WTC11 (cell line): ENCODE measurements at places on chromosomes 4 and X. TPM values are rescaled to one million over a fixed set of nuclear protein-coding genes. Genes with fewer than 3 reads are reported as not detected.

DNA sequence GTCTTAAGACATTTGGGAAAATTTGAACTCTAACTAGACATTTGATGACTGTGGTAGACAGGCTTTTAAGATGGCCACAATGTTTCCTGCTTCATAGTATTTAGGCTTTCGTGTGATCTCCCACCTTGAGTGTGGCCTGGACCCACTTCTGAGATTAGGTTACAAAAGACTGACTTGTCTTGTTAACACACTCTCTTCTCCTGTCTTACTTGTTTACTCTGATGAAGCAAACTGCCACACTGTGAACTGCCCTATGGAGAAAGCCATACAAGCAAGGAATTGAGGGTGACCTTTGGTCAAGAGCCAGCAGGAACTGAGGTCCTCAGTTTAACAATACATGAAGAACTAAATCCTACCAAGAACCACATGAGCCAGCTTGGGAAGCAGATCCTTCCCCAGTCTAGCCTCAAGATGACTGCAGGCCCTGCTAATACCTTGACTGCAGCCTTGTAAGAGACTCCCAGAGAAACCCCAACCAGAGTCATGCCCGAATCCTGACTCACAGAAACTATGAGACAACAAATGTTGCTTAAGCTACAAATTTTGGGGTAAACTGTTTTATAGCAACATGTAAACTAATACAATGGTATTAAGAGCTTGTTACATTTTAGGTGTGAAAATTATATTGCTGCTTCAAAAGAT is 20.3 kb downstream of the UBA6 start:
- H3K27ac ChIP-seq = no peak overlapping the region; the same call in 1 of the 2 replicates
- no peaks in the 10 kb centered on the region for H3K27me3 ChIP-seq
- peaks cover 28% of the 10 kb centered on the region for H3K36me3 ChIP-seq
- no peak overlapping the region for H3K4me3 ChIP-seq
- no peak for DNase-seq

DNA sequence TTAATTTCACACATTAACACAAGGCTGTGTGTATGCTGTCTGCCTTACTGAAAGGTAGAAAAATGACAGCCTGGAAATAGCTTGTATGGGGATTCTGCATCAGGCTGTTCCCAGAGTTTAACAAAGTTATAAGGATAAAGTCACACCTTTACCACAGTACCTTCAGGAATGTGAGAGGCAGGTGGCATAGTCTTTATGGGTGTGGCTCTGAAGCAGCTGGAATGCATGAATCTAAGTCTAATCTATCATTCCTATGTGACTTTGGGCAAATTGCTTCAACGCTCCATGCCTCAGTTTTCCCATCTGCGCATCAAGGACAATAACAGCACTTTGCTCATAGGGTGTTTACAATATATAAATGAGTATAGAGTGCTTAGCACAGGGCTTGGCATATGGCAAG is 84.2 kb upstream of the EGFL6 start:
- H3K36me3 ChIP-seq = no peaks in the 10 kb centered on the region
- H3K27me3 ChIP-seq = no peaks in the 10 kb centered on the region
- H3K4me1 ChIP-seq = peaks cover 15% of the 10 kb centered on the region
- H3K4me3 ChIP-seq = no peak overlapping the region
- no peak overlapping the region for H3K27ac ChIP-seq
- DNase-seq = no peak

The ADGRL3 gene
- 8.7 to 9.8 TPM (median 9.7 TPM) in 3 replicates for total RNA-seq

The RNF150 gene
- total RNA-seq = 5.9 to 7.4 TPM (median 7.0 TPM) in 3 replicates
